Left ventricle myocardium superior (tissue), 1 donor: ENCODE measurements at places on chromosomes 7 and 10. TPM values are rescaled to one million over a fixed set of nuclear protein-coding genes. Genes with fewer than 3 reads are reported as not detected.
A peak's percentile ranks its signal among the peaks of the same experiment; 100 is the strongest.

- peak; percentile 38 for DNase-seq
These were observed 113.9 kb downstream of the MYOF start for GRCh38 chr10:93368210-93368609.

GRCh38 chr10:87661861-87662785 lies 2.4 kb downstream of the PAPSS2 start:
- no peak for DNase-seq

- DNase-seq = no peak
These were observed 28.6 kb upstream of the PROSER2 start for GRCh38 chr10:11794566-11794965.

DNA sequence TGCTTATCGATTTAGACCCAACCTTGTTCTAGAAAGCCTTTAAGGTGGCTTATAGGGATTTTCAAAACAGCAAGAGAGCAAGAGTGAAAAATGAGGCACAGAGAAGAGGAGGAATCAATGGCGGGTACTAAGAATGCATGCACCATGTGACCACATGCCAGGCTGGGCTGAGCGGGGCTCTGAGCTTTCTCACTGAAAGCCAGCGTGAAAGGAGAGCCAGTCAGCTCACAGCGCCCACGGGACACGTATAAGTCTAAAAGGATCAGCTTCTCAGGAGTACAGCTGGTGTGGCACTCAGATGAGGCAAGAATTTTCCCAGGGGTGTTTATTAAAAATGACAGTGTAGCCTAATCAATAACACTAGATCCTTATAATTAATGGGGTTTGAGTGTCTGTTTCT lies 114.3 kb downstream of the SLIT1 start:
- DNase-seq = no peak

DNA sequence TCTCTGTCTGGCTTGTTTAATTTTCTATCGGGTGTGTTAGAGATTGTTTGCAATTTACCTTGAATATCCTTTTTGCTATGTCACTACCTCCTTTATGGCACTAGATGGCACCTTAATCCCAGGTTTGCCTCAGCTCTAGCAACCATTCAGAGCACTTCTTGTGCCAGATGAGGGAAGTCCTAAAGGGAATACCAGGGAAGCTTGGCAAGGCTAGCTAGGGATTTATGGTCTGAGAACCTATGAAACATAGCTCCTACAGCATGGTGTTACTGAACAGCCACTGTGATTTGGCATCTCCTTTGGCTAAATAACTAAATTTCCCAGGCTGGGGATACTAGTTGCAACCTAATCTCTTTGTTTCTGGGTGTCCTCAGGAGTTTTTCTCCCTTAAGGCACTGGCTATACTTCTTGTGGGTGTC lies 69.0 kb upstream of the VOPP1 start:
- DNase-seq = no peak

DNA sequence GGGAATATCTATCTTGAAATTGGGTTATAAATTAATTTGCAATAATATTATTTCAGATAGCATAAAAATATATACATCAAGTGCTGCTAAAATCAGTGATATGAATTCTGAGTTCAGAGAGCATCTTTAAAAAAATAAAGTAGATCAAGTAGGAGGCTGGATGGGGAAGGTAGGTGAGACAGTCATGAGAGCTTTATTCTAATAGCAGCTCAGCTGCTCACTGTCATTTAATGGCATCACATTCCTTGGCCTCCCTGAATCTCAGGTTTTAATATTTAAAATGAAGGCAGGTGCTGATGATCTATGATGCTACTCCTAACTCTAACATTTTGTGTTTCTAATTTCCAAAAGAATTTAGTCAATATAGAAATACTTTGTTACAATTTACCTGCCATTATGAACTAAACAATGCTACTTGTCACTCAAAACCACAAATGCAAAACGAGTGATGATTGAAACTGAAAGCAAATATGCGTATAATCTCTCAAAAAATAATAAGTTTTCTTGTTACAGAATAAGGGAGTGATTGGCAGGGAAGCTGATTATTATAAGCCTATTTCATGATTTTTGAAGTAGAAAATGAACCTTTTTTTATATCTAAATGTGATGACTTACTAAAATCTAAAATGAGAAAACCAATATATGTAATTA lies 147.6 kb upstream of the CSTF2T start:
- DNase-seq = no peak

DNA sequence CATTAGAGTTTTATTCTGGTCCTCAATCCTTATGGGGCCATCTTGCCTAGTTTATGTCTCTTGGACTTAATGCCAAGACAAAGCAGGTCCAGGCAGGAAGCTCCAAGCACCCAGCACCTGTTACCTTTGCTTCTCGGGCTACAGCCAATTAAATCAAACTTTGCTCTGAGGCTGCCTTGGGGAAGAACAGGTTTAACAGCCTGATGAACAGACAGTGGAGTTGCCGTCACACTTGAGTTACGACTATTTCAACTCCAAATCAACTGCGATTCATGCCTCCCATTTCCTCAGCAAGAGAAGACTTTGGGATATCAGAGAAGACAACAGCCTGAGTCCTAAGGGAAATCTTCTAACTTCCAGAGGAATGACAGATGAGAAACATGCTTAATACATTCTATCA lies 62.2 kb downstream of the XPNPEP1 start:
- DNase-seq = no peak

GRCh38 chr10:30241422-30242110 lies 107.5 kb downstream of the MTPAP start:
- DNase-seq = no peak

DNA sequence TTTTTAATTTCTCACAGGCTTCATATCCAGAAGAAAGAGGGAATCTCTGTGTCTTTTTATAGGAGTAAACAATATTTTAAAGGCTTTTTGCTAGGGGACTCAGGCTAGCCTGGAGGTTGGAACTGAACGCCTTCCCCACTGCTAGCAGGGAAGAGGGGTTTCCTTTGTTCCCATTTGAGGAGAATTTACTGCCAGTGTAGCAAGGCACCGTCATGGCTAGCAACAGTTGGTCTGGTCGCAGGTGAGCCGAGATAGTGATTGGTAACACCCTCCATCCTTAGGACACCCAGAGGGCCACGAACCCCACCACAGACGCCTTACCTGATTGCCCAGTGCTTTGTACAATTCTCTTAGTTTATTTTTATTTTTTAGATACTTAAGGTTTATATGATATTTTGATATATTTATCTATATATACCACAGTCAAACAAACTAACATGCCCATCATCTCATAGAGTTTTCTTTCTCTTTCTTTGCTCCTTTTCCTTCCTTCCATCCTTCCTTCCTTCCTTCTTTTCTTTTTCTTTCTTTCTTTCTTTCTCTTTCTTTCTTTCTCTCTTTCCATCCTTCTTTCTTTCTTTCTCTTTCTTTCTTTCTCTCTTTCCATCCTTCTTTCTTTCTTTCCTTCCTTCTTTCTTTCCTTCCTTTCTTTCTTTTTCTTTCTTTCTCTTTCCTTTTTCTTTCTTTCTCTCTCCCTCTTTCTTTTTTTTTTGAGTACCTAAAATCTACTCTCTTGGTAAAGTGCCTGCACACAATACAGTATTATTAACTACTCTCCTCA lies 219.0 kb upstream of the AKR1E2 start:
- no peak for DNase-seq

DNA sequence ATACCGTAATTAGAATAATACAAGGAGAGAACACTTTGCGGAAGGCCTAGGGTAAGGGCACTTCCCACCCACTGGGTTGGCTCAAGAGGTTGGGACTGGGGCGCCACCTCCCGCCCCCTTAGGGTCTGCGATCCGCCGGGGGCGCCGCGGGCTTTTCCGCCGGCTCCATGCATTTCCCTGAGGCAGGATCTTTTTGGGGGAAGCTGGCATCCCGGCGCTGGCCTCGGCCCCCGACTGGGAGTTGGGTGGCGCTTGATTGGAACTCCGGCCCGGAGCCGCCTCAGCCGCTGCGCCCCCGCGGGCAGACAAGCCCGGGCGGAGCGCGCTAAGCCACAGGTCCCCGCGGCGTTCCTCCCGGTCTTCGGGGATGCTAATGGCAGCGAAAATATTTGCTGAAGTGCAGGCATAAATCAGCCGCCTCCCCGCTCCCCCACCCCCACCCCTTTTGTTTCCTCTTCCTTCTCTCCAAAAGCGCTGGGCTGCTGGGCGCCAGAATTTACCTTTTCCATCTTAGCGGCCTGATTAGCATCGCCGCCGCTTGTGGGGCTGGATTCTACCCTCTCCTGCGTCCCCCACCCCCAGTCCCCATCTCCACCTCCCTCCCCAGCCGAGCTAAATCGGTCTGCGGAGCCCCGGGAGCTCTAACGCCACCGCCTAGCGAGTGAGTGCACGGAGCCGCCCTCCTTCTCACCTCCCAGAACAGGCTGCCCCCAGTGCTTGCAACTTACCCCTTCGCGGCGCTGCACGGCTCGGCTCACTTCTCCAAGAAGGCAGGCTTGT lies 5.1 kb downstream of the UNC5B start:
- peak; percentile 60 for DNase-seq

DNA sequence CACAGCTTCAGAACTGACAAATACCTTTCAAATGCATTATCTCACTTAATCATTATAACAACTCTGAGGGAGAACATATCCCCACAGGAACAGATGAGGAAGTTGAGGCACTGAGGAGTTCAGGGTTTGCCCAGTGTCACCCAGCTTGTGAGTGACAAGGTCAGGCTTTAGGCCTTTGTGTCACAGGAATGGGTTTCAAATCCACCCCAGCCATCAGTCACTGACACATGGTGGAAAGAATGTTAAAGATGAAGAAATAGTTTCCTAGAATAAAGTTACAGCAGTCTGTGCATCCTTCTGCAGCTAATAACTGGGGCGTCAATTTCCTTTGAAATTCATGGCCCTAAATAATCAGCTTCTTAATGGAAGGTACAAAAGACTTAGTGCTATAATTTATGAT lies 37.8 kb downstream of the SGCE start:
- no peak for DNase-seq

GRCh38 chr10:56537984-56538383 lies 176.9 kb upstream of the ZWINT start:
- DNase-seq = no peak

- no peak for DNase-seq
These were observed 55.7 kb downstream of the GSDME start for GRCh38 chr7:24701261-24702235.

DNA sequence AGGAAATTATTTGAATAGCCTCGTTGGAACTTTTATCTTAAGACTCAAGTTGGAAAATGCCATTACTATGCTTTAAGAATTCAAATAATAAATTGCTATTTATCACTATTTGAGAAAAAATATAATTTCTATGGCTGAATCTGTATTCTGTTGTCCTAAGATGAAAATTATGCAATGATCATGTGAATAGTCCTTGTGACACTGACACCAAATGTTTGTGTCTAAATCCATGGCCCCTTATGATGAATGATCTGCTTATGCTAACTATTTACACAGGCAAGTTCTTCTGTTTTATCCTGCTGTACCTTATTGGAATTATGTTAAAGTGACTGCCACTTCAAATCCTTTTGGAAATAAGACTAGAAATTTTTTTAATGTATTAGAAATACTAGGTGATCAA lies 208.7 kb downstream of the DOCK4 start:
- no peak for DNase-seq

DNA sequence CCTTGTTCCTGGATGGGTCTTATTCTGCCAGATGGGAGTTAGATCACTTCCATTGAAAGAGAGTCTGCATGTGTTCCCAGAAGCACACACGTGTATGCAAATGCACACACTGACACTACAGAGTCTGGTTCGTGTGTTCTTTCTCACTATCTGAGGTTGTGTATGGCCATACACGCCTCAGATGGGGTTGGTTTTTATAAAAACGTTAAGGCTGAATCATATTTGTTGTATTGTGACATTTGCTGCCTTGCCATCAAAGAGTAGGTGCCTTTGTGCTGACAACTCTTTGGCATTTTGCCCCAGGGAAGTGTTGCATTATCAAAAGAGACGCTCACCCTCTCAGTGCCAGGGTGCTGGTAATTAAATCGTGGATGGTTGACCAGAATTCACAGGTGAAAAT lies 37.7 kb upstream of the HDAC9 start:
- no peak for DNase-seq

DNA sequence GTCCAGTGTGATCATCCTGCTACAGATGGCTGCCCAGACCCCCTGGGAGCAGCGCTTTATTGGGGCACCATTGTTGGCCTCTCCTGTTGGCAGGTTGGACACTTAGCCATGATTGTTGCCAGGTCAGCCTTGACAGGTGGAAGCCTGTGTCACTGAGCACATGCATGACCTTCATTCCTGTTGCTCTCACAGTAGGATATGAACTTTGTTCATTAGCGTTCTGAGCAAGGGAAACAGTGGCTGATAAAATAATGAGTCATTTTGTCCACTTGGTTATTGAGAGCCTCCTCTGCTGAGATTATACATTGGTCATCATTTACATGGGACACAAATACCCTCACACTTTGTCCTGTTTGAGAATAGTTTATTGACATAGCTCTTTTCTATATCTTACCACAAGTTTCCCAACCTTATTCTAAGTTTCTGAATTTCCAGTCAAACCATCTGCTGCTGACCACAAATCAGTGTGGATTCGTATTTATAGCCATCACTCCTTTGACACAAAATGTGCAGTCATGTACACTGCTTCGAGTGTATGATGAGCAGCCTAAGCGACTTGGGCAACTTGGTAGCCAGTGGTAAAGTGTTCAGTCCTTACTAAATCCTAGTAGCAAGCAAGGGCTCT lies 102.6 kb downstream of the TPST1 start:
- no peak for DNase-seq

DNA sequence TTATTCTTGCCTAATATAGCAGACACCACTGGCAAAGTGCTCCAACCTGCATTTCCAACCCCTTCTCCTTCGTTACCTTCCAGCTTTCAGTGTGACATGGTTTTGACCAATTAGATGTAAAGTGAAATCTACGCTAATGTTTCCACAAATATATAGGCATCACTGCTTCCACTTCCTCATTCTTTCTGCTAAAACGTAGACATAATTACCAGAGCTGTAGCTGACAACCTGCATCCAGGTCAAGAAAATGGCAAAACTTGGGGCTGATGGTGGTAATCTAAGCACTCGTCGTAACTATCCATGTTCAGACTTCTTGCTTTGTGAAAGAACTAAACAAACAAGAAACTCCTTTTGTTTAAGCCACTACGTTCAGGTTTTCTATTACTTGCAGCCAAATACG lies 41.8 kb upstream of the COL1A2 start:
- DNase-seq = no peak

GRCh38 chr10:116336866-116337265 lies 12.6 kb downstream of the CCDC172 start:
- no peak for DNase-seq

Gene COL17A1
- total RNA-seq = 0.32 TPM

Gene RBP4
- 4.2 TPM for total RNA-seq

Gene SUPV3L1
- 40.2 TPM for total RNA-seq

Gene MEPCE
- total RNA-seq = 25.8 TPM

Gene PDK4
- total RNA-seq = 289 TPM

Gene LIPF
- total RNA-seq = not detected

Gene EIF3B
- total RNA-seq = 79.0 TPM

Gene SYT15B
- total RNA-seq = 1.8 TPM

Gene ANKRD30A
- total RNA-seq = not detected

Gene FHIP2A
- 29.4 TPM for total RNA-seq

Gene SSC4D
- 0.55 TPM for total RNA-seq

Gene FOXI2
- total RNA-seq = not detected
